Muscle of back (tissue), 13 donors: ENCODE measurements at places on chromosomes 2 and 18.

DNA sequence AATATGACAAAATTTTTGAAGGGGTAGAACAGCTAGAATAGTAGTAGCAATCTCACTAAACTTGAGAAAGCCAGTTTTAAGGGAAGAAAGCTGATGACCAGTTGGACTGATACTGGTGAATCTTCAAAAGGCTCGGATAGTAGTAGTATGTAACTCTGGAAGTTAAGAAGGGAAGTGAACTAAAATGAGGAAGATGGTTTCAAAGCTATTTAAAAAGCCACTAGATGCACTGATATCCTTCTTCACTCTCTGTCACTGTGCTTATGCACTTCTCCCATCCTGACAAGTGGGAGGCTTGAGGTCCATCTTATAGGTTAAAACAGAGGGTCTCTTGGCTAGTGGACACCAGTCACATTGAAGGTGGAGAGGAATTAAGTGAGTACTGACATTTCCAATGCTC lies 141.1 kb downstream of the NCOA1 start:
- no peak for DNase-seq

GRCh38 chr2:28640260-28640907 lies 111.2 kb upstream of the PPP1CB start:
- no peak for DNase-seq

DNA sequence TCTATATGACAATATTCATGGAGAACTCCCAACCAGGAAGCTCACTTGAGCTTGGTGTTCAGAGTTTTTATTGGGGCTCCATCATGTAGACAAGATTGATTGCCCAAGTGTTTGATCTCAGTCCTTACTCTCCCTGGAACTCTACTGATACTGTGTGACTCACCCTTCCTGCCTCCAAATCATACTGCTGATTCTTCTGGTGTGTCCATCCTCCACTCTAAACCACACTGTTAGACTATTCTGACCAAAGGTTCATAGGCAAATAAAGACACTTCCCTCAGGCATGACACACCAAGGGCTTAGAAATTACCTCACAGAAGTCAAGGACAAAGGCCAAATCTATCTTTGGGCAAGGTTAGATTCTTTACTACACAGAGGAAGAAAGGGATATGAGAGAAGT lies 107.9 kb upstream of the CDH20 start:
- no peak for DNase-seq

DNA sequence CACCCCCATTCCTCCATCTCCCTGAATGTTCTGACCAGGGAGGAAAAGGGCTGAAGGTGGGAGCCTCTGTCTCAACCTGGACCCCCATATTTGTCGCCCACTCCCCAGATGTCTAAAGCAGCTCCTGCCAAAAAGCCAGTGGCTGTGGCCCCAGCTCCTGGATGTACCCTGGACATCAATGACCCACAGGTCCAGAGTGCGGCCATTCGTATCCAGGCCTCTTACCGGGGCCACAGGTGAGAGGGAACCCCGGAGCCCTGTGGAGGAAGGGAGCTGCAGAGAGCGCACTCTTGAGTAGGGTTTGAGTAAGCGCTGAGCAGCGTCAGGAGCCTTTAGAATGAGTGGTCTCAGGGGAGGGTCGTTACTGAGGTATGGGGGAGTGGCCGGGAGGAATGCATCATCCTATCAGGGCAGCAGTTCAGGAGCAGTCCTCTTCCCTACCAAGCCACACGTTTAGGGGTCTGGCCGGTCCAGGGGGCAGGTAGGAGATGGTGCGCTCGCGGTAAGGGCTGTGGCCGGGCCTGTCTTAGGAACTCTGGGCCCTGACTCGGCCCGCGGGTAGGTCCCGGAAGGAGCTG lies 2.4 kb upstream of the GMPPA start:
- DNase-seq: no peak

GRCh38 chr18:58902961-58903360 lies 38.3 kb downstream of the ZNF532 start:
- DNase-seq: no peak
